ENCODE measurements at places on chromosomes 12 and 14.
A peak's percentile ranks its signal among the peaks of the same experiment; 100 is the strongest.

DNA sequence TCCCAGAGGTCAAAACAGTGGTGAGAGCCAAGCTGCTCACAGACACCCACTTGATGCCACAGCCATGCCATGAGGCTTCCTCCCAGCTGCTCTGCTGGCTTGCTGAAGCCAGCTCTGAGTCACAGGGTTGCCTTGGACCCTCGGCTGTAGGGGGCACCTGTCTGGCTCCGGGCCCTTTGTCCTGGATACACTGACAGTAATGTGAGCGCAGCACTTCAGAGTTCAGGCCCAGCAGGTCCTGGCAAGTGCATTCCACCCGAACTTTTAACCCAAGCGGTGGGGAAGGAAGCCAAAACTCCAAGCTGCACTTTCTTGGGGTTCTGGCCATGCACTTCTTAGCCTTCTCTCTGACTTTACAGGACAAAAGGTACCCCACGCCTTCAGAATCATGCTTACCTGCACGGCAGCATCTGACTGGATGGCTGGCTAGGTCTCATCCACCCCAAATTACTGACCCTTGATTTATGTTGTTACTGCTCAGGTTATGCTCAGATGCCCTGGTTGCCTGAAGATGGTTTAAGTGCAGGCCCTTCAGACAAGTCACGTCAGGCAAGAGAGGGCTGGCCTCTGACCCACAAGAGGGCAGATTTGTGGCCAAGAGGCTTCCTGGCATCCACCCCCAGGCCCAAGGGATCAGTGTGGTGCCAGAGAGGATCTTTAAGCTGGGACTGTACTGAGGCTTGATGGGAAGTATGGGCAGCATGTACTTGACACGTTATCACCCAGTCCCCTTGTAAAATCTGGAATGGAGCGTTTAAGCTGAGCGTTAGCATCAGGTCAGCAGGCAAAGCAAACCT lies 24.8 kb downstream of the SLC25A29 start:
- no peak for DNase-seq

DNA sequence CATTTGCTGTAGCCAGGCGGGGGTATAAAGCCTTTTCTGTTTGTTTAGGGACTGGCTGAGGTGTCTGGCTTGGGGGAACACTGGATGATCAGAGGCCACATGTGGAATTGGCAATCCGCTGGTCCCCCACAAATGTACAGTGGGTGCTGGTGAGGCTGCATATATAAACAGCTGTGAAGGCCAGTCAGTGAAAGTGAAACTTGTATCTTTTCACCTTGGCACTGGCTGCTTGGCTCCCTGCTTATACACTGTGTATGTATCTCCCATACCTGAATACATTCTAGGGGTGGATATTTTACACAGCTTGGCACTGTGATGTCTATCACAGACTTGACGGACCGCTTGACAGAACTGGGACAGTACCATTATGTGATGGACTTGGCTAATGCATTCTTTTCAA lies 246.8 kb upstream of the AVPR1A start:
- no peak for DNase-seq

GRCh38 chr12:64506955-64507354 lies 55.0 kb downstream of the TBK1 start:
- DNase-seq, result no peak

GRCh38 chr14:65352964-65353530 lies 59.5 kb upstream of the FUT8 start:
- no peak for DNase-seq

DNA sequence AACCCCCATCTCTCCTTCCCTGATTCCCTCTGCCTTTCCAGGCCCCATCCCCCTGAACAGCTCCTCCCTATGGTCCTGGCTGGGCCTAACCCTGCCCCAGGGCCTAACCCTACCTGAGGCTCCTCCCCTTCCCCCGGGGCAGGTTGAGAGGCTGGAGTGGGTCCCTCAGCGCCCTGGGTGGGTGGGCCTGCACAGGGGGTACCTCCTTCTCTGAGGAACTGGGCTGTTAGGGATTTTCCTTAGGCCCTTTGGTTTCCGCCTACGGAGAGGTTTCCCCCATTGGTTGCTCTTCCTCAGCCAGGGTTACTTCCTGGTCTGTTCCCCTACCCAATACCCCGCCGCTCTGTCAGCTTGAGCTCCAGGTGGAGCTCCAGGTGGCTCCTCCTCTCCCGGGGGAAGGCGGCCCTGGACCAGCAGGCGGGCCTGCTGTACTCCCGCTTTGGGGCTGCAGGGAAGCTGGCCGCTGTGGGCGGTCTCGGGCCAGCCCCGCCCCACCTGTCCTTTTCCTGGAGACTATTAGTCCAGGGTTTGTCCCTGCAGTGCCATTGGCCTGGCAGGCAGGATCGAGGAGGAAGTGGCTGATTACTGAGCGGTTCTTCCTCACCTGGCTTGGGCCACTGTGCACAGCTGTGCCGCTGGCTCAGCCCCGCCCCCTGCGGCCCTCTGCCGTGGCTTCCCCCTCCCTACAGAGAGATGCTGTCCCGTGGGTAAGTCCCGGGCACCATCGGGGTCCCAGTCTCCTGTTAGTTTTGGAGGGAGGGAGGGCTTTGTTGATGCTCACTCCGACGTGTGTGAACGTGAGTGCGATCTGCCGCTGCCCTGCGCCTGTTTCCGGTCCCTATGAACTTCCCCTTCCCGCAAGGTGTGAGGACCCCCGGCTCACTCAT lies 2.5 kb downstream of the C12orf57 start:
- DNase-seq, result peak; percentile 57

DNA sequence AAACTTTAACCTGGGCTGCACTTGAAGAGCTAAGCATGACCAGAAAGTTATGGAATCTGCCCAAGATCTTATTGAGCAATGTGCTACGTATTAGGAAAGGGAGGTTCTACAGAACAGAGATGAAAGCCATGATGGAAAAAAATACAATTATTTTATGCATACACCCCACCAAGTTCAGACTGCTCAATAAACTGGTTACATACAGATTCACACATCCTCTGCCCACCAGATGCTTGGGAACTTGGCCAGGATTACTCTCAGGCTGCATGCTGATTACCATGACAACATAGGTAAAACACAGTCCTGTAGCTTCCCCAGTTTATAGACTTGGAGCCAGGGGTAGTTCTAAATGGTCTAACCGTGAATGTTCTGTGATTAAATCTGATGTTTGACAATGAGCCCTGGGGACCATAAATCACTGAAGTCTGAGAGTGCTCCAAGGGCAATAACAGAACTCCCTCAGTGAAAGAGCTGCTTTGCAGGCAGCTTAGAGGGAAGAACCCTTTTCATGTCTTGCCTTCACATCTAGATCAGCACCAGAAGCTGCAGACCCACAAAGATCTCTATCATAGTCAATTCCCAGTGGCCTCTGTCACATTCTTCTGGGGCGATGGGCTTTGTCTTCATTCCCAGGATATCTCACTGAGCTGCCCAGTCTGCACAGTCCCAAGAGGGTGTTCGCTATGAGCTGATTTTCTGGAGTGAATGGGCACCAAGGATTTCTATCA lies 232.2 kb downstream of the EMP1 start:
- no peak for DNase-seq

- DNase-seq, result no peak
Observed at GRCh38 chr12:75986001-75986746, 45.4 kb downstream of the PHLDA1 start.

DNA sequence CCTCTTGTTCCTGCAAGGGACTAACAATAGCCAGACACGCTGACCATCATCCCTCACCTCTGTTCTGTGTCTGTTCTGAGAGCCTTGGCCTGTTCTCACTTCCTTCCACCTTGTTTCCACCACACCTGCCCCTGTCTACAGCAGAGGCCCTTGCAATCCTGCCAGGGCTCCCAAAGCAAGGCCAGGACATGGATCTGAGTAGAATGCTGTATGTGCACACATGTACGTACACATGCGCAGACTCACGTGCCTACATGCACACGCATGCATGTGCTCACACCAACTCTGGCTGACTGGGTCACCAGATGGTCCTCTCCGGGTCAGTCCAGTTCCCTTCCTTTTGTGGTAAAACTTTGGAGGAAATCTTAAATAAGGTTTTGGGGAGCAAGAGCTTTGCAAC lies 133.0 kb upstream of the C14orf180 start:
- no peak for DNase-seq

- DNase-seq, result no peak
Observed at GRCh38 chr12:127300075-127300474, 966.9 kb upstream of the TMEM132C start.

GRCh38 chr12:18684430-18684829 lies 53.4 kb downstream of the PLCZ1 start:
- no peak for DNase-seq

- DNase-seq, result no peak
Observed at GRCh38 chr14:63283884-63284248, 34.9 kb downstream of the GPHB5 start.

GRCh38 chr14:99541677-99542470 lies 60.7 kb downstream of the CCNK start:
- no peak for DNase-seq

GRCh38 chr14:54291491-54292191 lies 105.2 kb upstream of the CDKN3 start:
- DNase-seq, result no peak

DNA sequence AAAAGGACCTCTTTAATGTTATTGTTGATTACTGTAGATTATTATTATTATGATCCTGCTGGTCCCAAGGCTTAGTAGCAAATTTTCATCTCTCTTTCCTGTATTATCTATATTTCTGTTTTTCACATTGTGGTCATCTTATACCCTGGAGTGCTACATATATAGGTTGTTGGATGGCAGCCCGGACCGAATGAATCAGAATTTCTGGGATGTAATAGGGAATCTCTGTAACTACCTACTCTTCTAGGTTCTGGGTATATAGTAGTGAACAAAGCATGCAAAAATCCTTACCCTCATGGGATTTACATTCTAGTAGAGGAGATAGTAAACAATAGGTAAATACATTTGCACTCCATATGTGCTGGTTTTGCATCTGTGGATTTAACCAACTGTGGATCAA lies 31.4 kb downstream of the NUBPL start:
- DNase-seq, result no peak

DNA sequence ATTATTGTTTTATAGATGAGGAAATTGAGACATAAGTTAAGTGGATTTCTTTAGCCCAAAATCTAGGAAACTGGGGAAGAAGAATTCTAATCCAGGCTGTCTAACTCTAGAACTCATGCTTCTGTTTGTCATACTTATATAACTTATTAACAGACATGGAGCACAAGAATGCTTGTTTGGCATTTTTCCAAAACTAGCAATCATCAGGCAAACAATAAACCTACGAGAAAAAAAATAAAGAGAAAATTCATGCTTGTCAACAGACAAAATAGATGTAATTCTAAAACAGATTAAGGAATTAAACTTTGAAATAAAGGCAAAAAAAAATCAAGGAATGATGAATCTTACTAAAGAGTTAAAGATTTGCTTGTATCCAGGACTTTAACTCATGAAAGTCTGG lies 103.1 kb downstream of the METTL25 start:
- DNase-seq, result no peak

- no peak for DNase-seq
Observed at GRCh38 chr12:97404093-97404492, 58.5 kb upstream of the RMST start.

GRCh38 chr14:105702275-105702817 lies 176.0 kb downstream of the TMEM121 start:
- no peak for DNase-seq

DNA sequence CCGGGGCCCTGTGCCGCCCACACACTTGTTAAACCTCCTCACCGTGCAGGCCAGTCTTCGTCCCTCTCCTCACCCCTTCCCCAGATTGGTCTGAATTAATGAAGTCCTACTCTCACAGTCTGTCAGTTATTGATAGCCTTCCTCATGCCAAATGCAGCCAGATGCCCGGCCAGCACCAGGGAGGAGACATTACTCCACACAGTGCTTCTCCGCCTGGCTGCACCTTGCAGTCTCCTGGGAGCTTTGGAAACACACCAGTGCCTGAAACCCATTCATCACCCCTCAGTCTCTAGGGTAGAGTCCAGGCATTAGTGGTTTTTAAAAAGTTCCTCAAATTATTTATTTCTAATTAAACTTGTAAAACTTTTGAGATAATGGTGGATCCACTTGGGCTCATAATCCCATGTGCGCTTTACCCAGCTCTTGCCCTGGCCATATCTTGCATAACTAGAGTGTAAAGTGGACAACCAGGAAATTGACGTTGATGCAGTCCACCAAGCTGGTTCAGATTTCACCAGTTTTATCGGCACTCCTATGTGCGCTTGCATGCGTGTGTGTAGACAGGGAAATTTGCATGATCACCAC lies 38.2 kb upstream of the TSPAN9 start:
- no peak for DNase-seq

GRCh38 chr14:52365071-52365470 lies 51.0 kb downstream of the PTGER2 start:
- DNase-seq, result no peak

DNA sequence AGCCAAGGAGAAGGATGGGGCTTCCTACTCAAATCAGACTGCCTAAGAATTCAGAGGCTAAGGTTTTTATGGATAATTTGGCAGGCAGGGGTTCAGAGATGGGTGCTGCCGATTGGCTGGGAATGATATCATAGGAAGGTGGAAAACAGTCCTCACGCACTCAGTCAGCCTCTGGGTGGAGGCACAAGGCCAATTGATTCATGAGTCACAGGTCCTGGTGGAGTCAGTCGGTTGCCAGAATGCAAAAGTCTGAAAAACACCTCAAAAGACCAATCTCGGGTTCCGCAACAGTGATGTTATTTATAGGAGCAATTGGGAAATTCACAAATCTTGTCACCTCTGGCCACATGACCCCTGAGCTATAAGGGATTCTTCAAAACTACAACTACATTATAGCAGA lies 105.5 kb downstream of the GXYLT1 start:
- DNase-seq, result no peak

DNA sequence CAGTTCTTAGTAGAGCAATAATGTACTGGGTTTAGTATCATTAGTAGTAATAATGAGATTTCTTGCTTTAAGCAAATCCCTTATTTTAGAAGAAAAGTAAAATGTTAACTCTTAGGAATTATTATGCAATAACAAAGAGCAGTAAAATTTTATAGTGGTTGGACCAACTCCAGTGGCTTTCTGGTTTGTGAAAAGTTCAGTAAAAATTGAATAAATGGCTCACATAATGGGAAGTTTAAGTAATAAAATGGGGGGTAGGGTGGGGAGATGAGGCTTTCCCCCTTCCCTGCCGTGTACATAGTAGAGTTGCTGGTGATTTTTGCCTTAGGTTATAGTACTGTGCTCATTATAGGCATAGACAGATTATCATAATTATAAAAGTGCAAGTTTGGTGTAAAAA lies 250.5 kb upstream of the ATP2B1 start:
- DNase-seq, result no peak

GRCh38 chr14:99525699-99526080 lies 44.5 kb downstream of the CCNK start:
- no peak for DNase-seq

GRCh38 chr14:61533513-61534255 lies 161.6 kb upstream of the HIF1A start:
- no peak for DNase-seq

DNA sequence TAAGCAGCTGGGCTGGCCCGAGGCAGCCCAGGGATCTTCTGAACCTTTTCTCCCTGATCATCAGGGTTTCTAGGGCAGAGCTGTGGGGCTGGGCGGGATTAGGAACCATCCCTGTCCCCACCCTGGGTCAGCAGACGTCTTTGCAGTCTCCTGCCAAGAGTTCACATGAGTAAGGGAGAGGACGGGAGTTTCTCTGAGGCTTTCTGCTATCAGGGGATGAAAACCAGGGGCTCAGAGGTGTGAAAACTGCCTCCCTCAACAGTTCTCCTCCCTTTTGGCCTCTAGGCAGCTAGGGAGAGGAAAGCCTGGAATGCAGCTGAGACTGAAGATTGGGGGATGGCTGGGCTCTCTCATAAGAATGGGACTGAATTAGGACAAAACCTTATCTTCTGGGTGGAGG lies 7.9 kb downstream of the ZNF385A start:
- no peak for DNase-seq

GRCh38 chr12:62802984-62803383 lies 132.0 kb downstream of the PPM1H start:
- no peak for DNase-seq

All from effector CD8-positive, alpha-beta T cell (primary cell).